Right lung (tissue), 10 donors: ENCODE measurements at places on chromosomes 2 and 18.

GRCh38 chr2:190043441-190043840, 19.1 kb downstream of the MSTN start:
- DNase-seq: no peak

- no peak for DNase-seq
Observed at GRCh38 chr2:41540272-41540998, 507.4 kb upstream of the PKDCC start.

DNA sequence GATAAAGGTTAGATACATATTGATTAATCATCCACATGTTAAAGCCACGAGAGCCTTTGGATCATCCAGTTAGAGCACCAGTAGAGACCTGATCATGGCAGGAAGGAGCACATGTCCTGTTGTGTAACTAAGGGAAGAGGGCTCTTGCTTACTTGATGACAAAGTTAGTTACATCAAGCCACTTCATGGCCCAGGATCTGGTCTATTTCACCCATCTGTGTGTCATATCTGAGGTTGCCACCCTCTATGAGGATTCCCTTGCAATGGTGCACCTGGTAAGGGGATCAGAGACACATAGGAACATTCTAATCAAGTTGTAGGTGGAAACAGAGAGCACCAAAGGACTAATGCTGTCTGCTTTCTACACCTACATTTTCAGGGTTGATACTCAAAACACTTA, 6.7 kb downstream of the ANKAR start:
- DNase-seq: no peak

GRCh38 chr2:191869781-191870180, 22.9 kb upstream of the CAVIN2 start:
- no peak for DNase-seq

GRCh38 chr2:167548396-167548795, 660.1 kb downstream of the XIRP2 start:
- DNase-seq: no peak
